ENCODE measurements at places on chromosomes 7 and 10.

DNA sequence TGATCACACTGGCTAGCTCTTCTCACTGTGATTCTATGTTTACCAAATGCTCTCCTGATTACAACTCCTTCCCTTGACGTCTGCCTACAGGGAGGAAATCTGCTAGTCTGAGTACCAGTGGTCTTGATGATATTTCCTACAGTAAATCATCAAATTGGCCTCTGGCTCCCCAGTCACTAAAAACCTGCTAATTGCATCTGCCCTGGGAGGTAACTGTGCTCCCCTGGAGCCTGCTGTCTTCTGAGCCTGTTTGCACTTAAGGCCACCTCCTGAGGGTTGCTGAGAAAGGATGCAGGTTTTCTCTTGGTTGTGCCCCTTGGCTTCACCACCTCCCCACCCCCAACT, 56.0 kb downstream of the ELMO1 start:
- DNase-seq = no peak

GRCh38 chr10:131618587-131619267, 282.1 kb upstream of the PPP2R2D start:
- DNase-seq = no peak

- DNase-seq = no peak
Measured at GRCh38 chr10:127877699-127878098, 15.0 kb downstream of the CLRN3 start.

- DNase-seq = no peak
Measured at GRCh38 chr7:52475001-52475582, 560.3 kb upstream of the POM121L12 start.

DNA sequence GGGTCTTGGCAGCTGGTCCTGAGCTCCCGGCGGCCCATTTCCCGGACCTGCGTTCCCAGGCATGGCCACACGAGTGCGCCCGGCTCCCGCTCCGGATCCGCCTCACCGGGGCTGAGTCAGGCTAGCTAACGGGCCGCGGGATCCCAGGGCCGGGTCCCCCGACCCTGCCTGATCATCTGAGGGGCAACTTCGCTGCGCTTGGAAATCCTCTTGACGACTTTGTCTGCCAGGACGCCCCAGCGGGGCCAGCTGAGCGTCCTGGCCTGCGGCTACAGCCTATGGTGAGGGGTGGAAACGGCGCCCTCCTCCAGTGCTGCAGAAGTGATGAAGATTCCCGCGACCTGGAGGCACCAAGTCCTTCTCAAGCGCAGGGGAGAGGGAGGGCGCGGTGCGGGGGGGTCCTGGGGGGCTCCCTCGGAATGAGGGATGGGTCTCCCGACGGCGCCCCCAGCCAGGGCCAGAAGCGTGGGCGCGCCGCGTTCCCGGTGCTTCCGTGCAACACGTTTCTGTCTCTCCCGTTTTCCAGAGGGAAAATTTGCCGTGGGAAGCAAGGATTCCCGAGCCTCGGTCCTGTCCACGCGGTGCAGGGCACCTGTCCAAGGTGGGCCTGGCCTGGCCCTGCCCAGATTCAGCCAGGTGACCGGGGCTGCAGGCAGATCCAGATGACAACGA, 212.4 kb downstream of the CCSER2 start:
- DNase-seq = peak; percentile 58

DNA sequence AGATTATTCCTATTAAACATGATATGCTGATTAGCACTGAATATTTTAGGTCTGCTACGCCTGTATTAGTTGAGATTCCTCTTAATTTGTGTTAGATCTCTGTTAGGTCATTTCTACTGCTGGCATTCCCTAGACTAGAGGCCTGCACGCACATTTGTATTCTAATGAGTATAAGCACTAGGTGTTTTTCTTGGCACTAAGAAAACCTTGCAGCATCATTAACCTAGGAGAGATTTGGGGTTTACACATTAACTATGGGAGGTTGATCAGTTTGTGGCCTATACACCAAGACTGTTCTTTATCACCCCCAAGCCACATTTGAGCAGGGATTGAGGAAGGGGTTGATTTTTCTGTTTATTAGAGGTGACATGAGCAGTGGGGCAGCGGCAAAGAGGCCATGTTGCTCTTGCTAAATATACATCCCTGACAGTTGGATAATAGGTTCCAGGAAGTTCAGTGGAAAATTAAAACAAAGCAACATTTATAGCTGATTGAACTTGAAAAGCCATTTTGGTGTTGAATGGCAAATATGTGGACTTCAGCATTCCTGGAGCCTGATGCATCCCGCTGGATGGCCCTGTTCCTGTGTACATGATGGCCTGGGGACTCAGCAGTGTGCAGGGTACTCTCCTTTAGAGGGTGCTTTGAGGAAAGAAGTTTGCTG, 65.2 kb downstream of the GBF1 start:
- peak; percentile 59 for DNase-seq

DNA sequence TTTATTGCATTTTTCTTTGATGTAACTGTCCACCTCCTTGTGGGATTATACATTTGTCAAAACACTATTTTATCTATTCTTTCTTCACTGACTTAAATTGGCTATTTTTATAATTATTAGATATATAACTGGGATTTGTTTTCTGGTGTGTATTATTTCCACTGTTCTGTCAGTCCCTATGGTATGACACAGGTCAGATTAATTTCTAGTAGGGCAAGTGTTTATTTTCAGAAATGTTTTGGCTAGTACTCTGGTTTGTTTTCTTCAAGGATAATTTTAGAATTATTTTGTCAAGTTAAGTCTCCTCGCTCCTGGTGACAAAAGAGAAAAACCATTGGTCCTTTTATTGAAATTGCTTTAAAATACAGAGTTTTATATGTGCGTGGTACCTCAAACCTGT, 91.3 kb downstream of the MPLKIP start:
- no peak for DNase-seq

GRCh38 chr10:1037098-1037497, 11.4 kb upstream of the IDI2 start:
- no peak for DNase-seq

GRCh38 chr7:114657279-114657678, 242.7 kb downstream of the FOXP2 start:
- DNase-seq = no peak
